ENCODE measurements at places on chromosomes 7 and 10. TPM values are rescaled to one million over a fixed set of nuclear protein-coding genes. Genes with fewer than 3 reads are reported as not detected.

Gene WDR11
- 73.2 TPM for total RNA-seq

- no peak overlapping the region for H3K4me3 ChIP-seq
- no peaks in the 10 kb centered on the region for H3K27me3 ChIP-seq
- no peaks in the 10 kb centered on the region for H3K4me1 ChIP-seq
- no peaks in the 10 kb centered on the region for H3K36me3 ChIP-seq
- H3K27ac ChIP-seq: no peak overlapping the region
Observed at GRCh38 chr7:115613836-115614235, 416.7 kb downstream of the TFEC start.

GRCh38 chr7:1948887-1949680, 279.0 kb downstream of the ELFN1 start:
- DNase-seq: no peak
- H3K4me3 ChIP-seq: no peak overlapping the region
- H3K27ac ChIP-seq: no peak overlapping the region
- no peaks in the 10 kb centered on the region for H3K27me3 ChIP-seq
- no peaks in the 10 kb centered on the region for H3K4me1 ChIP-seq
- H3K36me3 ChIP-seq: no peaks in the 10 kb centered on the region

- no peaks in the 10 kb centered on the region for H3K4me1 ChIP-seq
- H3K27ac ChIP-seq: no peak overlapping the region
- DNase-seq: no peak
- no peak overlapping the region for H3K4me3 ChIP-seq
Observed at GRCh38 chr7:42805601-42806000, 106.3 kb downstream of the C7orf25 start.

GRCh38 chr10:34489411-34489810, 325.7 kb downstream of the PARD3 start:
- H3K4me3 ChIP-seq: no peak overlapping the region
- H3K36me3 ChIP-seq: no peaks in the 10 kb centered on the region
- no peaks in the 10 kb centered on the region for H3K4me1 ChIP-seq
- H3K27ac ChIP-seq: no peak overlapping the region

DNA sequence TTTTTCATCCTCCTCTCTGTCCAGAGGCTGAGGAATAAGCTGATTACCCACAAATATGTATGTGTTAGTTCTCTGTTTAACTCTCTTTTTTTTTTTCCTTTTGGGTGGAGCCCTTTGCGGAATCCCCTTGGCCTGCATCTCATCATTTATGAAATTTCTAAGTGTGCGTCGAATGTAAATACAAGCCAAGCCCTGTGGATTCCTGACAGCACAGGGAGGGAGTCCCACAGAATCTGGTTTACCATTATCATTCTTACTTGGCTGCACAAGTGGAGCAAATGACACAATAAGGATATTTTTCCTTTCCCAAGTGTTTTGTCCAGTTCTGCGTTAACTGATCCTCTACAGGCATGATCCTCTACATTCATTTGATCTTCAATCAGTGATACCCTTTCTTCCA, 11.4 kb downstream of the STK31 start:
- H3K27me3 ChIP-seq: no peaks in the 10 kb centered on the region
- H3K27ac ChIP-seq: no peak overlapping the region
- H3K36me3 ChIP-seq: no peaks in the 10 kb centered on the region
- no peak for DNase-seq

Data from Karpas-422 (cell line).